ENCODE measurements at places on chromosomes 5 and 9.

GRCh38 chr9:34139477-34140146 lies 13.1 kb upstream of the DCAF12 start:
- DNase-seq: peak; percentile 51

DNA sequence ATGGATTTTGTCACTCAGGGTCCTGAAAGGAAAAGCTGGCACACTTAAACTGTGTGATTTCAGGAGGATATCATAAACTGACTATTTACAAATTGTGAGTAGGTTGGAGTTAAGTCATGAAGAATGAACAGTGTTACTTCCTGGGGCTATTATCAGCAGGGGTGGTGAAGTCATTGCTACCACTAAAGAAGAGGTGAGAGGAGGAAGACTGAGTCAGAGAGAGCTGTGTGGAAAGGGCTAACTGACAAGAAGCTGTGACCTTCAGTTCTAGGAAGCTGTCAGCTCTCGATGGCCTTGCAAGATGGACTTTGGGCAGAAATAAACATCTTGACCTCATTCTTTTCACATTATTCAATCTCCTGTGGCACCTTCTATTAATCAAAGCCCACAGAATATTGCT lies 72.3 kb upstream of the STARD4 start:
- no peak for DNase-seq

DNA sequence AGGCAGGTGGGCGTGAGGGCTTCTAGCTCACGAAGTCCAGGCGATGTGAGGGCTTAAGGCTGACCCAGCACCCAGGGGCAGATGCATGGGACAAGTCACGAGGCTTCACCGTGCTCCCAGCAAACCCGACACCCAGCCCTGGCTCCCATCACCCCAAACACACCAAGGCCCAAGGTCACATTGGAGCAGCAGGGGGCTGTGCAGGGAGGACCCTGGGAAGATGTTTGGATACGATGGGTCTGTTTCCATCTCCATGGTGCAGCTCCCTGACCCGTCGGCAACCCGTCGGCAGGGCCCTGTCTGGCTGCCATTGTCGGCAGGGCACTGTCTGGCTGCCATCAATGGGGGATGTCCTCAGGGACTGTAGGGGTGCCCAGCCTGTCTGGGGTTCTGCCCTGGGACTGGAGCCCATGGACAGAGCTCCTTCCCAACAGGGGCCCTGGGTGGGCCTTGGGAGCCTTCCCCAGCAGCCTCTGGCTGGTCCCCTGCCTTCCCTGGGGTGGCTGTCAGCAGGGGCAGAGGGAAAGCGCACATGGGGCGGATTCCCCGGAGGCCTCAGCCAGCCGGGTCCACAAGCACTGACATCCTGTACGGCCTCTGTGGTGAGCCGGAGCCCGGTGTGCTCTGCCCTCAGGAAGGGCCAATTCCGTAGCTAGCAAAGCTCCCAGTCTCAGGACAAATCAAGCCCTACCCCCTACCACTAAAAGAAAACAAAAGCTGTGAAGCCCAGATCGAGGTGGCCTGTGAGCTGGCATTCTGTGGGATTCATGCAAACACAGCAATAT lies 47.1 kb downstream of the NACC2 start:
- no peak for DNase-seq

DNA sequence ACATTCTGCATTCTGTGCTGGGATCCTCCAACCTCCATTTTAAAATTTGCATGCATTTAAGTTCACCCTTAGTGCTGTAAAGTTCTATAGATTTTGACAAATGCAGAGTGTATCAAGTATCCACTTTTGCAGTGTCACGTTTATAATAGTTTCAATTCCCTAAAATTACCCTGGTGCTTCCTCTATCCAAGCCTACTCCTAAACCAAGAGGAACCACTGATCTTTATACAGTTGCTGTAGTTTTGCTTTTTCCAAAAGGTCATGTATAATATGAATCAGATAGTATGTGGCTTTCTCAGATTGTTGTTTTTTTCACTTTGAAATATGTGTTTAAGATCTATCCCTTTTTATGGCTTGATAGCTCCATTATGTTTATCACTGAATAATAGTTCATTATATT lies 468.4 kb upstream of the CDH6 start:
- no peak for DNase-seq

GRCh38 chr5:61159070-61159469 lies 3.2 kb downstream of the SMIM15 start:
- DNase-seq: no peak

DNA sequence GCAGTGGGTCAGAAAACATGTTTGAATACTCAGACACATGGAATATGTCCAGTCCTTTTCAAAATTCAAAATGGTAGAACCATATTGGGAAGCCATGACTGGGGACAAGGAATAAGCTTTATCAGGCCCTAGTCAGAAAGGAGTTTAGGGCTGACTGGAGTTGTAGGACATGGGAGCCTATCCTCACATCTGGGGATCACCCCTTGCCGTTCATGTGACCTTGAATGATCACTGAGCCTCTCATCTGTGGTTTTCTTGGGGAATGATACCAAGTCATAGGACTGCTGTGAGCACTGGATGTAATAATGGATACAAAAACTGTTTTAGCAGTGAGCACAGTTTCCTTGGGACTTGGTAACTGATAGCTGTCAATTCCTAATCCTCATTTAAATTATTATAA lies 84.7 kb downstream of the IQGAP2 start:
- DNase-seq: no peak

DNA sequence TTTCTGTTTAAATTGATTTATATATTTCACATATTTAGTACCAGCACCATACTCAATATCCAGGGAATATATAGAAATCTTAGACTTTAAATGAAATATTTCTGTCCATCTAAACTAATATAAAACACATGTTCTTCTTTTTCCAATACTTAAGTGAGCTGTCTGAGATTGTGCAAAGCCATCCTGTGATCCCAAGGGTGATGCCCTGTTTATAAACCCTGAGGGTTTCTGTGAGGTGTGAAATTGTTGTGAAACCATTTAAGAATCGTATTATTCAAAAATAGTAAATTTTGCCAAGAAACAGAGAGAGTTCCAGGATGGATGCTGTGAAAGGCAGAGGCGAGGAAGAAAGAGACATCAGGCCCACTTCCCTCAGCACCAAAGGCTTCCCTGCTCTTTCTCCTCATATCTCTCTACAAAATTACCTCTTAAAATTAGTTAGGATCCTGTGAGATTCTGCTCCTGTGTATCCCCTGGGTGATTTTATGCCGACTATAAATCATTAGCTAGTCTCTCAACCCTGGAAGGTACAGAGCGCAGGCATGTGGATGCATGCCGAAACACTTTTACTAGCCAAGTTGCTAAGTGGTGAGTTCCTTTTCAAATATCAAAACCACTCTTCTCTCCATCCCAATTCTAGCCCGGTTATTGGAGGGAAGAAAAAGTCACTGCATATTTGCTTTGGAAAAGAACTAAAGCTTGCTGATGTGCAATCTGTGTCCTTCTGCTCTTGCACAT lies 183.0 kb downstream of the GLIS3 start:
- peak; percentile 82 for DNase-seq

- DNase-seq: no peak
Measured at GRCh38 chr5:36958612-36959011, 82.0 kb downstream of the NIPBL start.

- peak; percentile 51 for DNase-seq
Measured at GRCh38 chr5:159021901-159022556, 77.7 kb downstream of the EBF1 start.

DNA sequence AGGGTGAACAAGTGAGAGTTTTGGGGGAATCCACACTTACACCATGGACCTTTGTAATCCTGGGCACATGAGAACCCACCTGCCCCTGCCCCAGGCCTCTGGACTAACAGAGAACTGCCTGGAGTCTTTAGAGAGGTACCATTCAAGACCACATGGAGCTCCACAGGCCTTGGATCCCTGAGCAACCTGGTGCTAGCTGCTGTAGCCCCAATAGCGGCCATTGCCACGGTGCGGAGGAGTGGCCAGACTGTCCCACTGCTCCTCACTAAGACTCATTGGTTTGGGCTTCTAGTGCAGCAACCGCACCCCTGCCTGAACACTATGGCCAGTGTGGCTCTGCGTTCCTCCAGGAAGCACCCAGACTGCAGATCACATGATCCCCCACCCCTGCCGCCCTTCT lies 45.8 kb downstream of the OSMR start:
- no peak for DNase-seq

DNA sequence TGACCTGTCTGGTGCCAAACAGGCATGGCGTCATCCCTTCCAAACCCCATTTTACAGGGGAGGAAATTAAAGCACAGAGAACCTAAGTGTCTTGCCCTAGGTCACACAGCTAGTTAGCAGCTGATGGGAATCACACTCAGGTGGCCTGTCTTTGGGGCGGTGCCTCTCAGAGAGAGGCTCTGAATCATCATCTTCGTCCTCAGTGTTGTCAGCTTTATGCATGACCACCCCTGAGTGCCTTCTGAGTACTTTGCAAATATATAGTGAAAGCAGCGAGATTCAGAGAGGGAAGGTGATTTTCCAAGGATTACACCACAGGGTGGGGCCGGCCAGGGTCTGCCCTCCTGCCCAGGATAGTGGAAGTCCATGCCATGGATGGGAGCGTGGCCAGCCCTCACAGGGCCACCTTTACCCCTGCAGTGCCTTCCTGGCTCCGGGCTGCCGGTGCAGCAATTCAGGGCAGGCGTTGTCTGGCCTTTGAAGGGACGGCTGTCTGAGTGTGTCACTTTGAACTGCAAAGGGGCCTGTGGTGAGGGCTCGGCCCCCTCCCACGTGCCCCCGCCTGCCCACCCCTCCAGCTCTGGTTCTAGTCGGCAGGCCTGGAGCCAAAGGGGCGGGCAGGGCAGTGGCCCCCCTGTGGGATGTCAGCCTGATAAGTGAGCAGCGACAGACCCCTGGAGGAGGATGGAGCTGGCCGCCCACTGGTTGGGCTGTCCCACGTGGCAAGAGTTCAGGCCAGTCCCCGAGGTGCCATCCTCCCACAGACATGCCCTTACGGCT lies 16.9 kb downstream of the LMX1B start:
- DNase-seq: no peak
